ENCODE measurements at places on chromosomes 5 and 9.
A peak's percentile ranks its signal among the peaks of the same experiment; 100 is the strongest.

GRCh38 chr9:105187781-105188180, 56.7 kb upstream of the SLC44A1 start:
- no peak for DNase-seq

- no peak for DNase-seq
Measured at GRCh38 chr5:145847499-145848497, 12.7 kb upstream of the PRELID2 start.

DNA sequence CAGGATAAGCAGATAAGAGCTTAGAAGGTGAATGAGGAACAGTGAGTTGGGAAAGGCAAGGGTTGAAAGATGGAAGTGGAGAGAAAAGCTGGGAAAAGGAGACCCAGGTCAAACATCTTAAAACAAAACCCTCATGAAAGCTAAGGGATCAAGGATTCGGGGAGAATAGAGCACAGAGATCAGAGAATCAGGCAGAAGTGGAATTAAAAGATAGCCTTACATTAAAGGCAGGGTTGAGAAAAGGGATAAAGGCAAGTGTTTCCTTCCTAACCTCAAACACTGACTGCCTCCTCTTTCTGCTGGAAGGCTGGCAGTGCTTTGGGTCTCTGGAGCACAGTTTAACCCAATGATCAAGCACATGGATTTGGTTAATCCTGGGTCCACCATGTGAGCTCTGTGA, 28.7 kb upstream of the ACTBL2 start:
- no peak for DNase-seq

DNA sequence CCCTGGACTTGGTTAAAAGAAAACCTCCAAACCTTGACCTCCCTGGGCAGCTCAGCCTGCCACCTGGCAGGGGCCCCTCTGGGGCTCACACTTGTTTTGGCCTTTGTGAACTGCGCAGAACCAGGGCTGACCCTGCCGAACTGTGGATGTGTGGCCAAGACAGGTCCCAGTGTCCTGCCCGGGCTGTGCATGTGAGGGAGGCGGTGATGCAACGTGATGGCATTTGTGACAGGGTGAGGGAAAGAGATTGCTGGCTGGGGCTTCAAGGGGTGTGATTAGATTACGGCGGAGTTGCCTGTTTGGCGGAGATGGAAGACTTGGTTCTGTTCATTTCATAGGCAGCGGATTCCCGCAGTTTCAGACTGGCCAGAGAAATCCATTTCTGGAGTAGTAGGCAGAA, 30.4 kb upstream of the NKX2-5 start:
- no peak for DNase-seq

DNA sequence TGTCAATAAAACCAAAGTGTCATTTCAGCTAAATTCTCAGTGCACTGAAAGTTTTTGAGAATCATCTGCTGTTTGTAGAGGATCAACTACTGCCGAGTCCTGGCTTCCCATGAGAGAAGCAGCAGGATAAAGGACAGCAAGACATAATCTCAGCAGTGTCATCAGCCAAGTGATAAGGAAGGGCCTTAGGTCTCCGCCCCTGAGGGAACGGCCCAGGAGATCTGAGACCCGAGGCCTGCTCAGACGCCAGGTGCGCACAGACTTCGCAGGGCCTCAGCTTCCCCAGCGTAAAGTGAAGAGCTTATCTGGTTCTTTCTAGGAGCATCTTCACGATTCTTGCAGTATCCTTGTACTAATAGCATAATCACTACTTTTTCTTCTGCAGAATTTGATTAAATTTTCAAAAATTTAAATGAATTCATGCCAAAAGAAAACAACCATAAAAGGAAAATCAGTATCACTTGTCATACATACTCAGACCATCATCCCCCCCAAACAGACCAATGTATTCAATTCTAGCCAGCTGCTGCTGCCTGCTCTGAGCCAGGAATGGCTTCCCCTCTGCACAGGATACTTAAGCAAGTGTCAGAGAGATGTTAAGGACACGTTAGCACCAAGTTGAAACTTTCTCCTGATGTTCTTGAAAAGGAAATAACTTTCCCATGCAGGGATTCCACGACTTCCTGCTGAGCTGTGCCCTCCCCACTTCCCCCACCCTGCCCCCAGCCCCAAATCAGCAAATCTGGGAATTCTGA, 2.2 kb downstream of the GFPT2 start:
- no peak for DNase-seq

- no peak for DNase-seq
Measured at GRCh38 chr9:134365115-134365596, 38.9 kb downstream of the RXRA start.

- DNase-seq = peak; percentile 83
Measured at GRCh38 chr5:172958331-172959046, 735 bp upstream of the RPL26L1 start.

DNA sequence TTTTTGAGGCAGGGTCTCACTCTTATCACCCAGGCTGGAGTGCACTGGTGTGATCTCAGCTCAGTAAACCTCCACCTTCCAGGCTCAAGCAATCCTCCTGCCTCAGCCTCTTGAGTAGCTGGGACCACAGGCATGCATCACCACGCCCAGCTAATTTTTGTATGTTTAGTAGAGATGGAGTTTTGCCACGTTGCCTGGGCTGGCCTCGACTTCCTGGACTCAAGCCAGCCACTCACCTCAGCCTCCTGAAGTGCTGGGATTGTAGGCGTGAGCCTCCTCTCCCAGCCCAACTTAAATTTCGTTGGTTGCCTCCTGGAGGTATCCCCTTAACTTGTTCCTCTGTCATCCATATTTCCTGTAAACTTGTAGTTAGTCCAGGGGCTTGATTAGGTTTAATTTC, 47.2 kb downstream of the RAB24 start:
- DNase-seq = no peak

All from activated T-cell treated with anti-CD3 and anti-CD28 coated beads, Interleukin-2, amount 50 U/mL, for 48 hours (primary cell).